ENCODE measurements at places on chromosomes 13 and 19.

DNA sequence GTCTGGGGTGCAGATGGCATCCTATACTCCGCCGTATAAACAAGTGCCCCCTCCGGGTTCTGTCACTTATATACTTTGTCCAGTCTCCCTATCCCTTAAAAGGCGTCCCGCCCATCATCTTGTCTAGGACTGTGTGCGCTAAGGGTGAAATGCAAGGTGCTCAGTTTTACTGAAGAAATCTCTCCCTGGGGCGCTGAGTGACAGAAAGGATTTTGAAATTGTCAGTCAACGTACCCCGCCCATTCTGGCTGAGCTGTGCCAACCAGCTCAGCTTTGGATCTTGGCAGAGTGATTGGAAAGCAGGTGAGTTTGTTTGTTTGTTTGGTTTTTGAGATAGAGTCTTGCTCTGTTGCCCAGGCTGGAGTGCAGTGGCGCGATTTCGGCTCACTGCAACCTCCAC lies 4.1 kb upstream of the TMEM161A start:
- no peak for DNase-seq

DNA sequence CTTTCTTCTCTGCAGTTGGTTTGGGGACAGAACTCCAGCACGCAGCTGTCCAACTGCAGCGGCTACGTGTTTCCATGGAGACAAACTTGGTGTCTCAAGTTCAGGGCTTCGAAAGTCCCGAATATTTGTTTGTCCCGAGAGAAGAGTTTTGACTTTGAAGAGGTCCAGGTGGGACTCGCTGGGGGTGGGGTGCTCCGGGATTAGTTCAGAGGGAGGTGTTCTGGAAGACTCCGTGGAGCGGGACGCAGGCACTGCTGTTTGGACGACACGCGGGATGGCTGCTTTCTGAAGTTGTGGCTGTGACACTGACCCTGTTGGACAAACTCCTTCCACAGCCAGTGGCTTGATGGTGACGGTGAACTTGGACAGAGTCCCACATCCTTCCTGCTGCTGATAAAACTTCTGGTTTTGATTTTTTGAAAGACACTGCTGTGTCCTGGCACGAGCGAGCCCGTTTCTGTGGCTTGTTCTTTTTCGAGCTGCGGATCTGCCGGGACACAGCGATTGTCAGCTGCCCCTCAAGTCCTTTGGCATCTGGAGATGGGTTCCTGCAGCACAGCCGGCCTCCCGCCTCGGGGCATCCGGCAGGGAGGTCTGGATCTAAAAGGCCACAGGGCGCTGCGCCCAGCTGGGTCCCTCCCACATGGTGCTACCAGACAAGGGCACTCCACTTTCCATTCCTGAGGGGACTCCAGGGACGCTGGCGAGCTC lies 15.9 kb upstream of the RANBP3 start:
- DNase-seq: no peak

DNA sequence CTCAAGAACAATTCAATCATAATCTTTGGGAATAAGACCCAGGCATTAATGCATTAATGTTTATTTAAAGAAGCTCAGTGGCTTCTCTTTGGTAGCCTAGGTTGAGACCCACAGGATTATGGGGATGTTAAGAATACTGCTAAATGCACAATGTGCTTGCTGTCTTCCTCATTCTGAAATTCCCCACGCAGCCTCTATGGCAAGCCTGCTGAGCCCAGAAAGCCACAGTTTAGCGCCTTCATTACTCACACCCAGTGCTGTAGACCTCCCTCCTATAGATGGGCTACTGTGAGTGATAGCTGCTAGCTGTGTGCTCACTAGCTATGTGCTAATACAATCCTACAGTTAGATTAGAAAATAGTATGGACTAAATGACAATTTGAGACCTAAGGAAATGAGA lies 90.6 kb downstream of the TNFSF13B start:
- DNase-seq: no peak

- DNase-seq: no peak
These were observed 50.9 kb upstream of the TM9SF2 start for GRCh38 chr13:99450416-99450815.

- no peak for DNase-seq
These were observed 269.3 kb downstream of the UQCRFS1 start for GRCh38 chr19:28943651-28944050.

DNA sequence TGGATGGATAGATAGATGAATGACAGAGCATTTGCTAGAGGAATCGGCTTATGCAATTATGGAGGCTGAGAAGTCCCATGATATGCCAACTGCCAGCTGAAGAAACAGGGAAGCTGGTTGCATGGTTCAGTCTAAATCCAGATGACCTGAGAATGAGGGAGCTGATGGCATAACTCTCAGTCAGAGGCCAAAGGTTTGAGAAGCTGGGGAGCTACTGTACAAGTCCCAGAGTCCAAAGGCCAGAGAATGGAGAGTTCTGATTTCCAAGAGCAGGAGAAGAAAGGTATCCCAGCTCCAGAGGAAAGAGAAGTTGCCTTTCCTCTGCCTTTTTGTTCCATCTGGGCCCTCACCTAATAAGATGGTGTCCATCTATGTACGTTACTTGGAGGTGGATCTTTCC lies 108.3 kb downstream of the CDK8 start:
- no peak for DNase-seq

DNA sequence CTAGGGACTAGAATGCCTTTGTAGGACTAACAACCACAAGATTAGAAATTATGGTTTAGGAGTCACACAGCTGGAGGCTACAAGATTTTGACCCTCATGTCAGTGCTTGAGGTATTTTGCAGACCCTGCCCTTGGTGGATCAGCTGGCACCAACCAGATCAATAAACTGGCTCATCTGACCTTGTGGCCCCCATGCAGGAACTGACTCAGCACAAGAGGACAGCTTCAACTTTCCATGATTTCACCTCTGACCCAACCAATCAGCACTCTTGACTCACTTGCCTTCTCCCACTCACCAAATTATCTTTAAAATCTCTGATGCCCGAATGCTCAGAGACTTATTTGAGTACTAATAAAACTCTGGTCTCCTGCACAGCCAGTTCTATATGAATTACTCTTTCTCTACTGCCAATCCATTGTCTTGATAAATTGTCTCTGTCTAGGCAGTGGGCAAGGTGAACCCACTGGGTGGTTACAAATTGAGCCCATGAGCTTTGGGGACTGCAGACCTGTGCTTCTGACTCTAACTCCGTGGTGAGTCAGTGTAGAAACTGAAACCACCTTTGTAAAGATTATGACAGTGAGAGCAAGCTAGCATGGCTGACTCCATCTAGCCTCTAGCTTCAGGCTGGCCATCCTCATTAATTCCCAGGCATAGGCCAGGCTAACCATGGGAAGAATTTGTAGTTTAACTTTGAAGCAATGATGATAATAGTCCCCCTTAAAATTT lies 33.9 kb upstream of the CEACAM8 start:
- no peak for DNase-seq

DNA sequence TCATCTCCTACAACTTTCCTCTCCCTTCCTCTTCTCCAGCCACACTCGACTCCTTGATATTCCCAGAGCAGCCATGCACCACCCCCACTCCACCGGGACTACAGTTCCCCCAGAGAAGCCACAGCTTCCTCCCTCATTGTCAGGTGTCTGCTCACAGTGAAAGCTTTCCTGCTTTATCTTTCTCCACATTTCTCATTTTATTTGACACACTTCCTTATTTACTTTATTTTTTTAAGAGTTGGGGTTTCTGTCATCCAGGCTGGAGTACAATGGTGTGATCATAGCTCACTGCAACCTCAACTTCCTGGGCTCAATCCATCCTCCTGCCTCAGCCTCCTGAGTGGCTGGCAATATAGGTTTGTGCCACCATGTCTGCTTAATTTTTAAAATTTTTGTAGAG lies 464.6 kb downstream of the MYO16 start:
- DNase-seq: no peak

DNA sequence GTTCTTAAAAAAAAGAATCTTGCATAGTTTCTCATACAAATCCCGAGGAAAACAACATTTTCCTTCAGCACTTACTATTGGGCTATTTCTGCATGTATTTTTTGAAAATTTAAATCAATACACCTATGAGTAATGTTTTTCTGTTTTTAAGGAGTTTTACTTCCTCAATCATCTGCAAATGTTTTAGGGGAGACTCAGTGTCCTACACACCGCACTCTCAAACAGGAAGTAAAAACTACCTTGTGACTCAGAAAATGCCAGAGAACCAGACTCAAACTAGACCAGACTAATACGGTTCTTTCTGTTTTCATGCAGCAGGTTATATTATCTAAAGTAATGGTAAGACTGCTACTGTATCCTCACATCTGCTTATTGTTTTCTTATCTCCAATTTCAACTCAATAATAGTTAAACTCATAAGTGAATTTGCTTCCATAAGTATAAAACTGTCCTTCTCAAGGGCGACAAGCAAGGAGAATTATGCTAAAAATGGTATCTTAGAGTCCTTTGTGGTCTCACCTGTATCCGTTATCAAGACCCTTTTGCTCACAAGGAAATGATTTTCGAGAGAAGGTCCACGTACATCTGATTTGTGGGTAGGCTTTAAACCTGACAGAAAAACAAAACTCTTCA lies 52.5 kb downstream of the FLT3 start:
- no peak for DNase-seq

- no peak for DNase-seq
These were observed 9.6 kb downstream of the CAPN12 start for GRCh38 chr19:38734426-38735256.

GRCh38 chr13:23729531-23729930 lies 159.3 kb downstream of the TNFRSF19 start:
- DNase-seq: no peak

DNA sequence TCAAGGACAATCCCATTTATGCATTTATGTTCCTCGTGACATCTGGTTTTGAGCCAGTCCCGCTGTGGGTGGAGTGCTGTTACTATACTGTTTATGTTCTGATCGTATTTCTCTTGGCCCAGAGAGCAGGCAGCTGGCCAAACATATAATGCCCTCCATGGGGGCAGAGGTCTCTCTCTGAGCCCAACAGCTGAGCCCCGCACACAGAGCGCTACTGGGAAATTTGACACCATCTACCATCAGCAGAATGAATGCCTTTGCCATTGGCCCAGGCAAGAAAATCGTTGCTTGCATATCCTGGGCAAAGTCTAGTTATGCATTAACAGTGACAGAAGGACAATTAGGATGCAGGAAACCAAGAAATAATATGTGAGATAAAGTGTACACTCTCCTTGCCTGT lies 126.8 kb upstream of the CACNA1A start:
- no peak for DNase-seq

GRCh38 chr13:40911341-40911740 lies 107.8 kb downstream of the ELF1 start:
- no peak for DNase-seq

DNA sequence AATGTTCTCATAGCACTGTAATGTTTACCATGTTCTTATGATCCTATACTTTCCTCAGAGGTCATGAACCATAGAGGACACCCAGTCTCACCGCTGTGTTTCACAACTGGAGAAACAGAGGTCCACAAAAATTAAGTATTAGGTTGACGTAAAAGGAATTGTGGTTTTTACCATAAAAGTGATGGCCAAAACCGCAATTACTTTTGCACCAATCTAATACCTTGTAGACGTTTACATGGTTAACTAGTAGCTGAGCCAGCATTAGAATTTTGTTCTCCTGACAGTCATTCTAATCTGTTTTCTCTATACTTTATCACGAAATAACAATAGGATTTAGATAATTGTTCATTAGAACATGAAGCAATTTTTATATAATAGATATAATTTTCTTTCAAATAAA lies 763.4 kb upstream of the ARGLU1 start:
- no peak for DNase-seq

DNA sequence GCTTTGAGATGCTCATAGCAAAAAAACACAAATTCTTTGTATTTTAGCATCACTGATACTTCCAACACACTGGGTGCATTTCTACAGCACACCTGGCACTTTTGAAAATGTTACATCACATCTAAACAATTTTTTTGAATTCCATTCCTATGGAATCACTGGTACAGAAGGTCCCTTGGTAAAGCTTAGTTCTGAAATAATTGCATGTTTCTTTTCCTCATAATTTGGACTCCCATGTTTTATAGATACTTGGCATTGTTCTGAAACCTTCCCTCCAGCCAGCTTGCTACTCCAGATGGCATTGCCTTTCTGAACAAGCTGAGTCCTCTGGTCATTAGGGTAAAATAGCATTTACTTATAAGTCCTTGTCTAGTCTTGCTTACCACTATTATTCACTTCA lies 481.3 kb upstream of the GPC6 start:
- DNase-seq: no peak

DNA sequence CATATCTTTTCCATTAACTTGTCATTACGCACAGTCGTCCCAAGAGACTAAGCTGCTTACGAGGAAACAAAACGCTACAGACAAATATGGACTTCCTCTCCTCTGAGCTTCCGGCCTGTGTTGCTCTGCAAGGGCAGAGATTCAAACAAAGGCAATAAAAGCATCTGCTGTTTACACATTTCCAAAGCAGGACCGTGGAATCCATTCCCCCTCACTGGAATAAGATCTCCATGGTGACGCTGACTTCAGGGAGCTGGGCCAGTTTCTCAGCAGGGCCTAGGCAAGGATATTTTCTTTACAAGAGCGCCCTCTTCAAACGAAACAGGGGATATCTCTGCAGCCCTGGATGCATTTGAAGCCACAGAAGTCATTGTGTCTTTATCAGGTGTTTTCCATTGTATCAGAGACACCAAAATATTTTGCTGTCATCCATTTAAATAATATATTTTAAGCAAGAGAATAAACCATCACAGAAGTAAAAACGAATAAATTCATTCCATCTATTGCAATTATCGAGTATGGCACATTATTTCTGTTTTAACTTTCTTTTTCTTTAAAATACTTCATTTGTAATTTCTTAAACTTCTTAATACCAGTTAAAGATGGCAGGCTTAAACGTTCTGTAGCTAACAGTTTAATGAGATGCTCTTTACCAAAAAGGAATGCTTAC lies 177.5 kb downstream of the DCLK1 start:
- DNase-seq: no peak

DNA sequence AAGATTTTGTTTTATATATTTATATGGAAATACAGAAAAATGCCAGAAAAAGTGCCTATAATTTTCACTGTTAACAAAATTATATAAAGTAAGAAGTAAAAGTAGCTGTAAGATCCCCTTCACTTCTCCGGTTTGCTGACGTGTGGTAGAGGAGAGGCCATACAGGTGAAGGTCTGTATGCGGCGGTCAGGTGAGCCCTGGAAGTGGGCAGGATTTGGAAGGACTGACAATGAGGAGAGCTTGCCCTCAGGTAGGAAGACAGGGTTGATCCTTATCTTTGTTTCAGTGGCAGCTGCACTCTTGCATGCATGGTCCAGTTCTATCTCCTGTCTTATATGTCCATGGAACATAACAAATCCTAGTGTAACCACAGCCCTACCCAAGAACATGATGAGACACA lies 16.9 kb upstream of the TFDP1 start:
- DNase-seq: no peak
